ENCODE measurements at places on chromosomes 11 and 22.

DNA sequence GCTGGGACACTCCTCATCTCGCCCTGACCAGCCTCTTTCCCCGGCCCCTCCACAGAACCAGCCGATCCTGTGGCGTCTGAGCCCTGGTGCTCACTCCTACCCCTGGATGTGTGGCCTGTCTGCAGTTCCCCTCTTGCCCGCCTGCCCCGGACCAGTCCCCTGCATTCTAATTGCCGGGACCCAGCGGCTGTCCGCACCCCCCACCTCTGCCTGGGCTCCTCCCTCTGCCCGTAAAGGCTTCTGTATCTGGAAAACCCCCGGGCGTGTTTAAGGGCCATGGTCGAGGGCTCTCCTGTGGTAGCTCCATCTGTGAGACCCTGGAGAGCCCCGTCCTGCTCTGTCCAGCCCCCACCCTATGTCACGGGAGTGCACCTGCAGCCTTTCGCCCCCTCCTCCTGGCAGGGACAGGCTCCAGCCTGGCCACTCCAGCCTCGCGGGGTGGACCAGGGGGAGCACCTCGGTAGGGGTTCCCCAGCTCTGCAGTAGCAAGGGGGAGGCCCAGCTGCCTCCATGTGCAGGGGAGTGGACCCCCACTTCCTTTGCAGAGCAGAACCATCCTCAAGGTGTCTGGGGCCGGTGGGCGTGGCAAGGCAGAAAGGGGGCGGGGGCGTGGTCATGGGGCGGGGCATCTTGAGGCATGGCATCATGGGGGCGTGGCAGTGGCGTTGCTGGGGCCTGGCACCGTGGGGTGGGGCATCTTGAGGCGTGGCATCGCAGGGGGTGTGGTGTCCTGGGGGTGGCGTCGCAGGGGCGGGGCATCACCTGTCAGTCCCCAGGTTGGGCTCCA lies 430.4 kb downstream of the TBC1D22A start:
- DNase-seq: no peak

- DNase-seq: no peak
Observed at GRCh38 chr11:82899957-82900276, 313 bp downstream of the PRCP start.

DNA sequence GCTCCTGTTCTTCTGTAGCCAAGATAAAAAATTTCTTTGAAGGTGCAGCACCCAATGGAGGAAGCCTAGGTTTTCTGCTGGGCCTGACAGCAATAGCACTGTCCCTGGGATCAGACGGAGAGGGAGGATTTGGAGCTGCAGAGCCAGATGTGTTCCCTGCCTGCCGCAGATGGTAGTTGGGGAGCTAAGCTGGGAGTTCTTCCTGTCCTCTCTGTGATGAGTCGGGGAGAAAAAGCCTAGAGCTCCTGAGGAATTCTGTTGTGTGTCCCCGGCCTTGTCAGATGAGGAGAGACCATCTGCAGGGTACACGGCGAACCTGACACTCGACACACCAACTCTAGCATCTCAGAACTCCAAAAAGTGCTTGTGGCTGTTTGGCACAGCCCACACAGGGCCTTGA lies 103.8 kb upstream of the CRYBB3 start:
- DNase-seq: no peak

GRCh38 chr11:117315285-117316196 lies 515 bp downstream of the BACE1 start:
- no peak for DNase-seq

- no peak for DNase-seq
Observed at GRCh38 chr11:31995032-31995431, 95.8 kb upstream of the RCN1 start.

DNA sequence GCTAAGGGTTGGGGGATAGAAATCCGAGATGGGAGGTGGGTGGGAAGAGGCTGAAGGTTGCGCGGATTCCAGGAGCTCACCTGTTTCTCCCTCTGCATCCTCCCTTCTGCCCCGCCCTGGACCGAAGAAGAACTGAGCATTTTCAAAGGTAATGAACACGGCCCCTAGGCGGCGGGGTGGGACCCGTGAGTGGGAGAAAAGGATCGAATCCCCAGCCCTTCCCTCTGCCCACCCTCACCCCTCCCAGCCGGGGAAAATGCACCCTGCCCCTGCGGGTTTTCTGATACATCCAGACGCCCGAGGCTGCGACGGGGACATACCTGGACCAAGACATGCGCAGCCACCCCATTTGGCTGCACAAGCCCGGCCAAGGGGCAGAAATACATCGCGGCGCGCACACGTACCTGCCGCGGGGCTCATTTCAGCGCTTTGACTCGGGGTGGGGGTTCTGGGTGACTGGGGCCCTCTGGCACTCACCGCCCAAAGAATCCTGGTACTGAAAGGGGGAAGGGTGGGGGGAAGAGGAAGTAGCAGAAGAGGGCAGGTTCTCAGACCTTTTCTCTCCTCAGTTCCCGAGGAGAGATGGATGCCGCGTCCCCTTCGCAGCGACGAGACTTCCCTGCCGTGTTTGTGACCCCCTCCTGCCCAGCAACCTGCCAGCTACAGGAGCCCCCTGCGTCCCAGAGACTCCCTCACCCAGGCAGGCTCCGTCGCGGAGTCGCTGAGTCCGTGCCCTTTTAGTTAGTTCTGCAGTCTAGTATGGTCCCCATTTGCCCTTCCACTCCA lies 6.0 kb downstream of the VSIG2 start:
- no peak for DNase-seq

DNA sequence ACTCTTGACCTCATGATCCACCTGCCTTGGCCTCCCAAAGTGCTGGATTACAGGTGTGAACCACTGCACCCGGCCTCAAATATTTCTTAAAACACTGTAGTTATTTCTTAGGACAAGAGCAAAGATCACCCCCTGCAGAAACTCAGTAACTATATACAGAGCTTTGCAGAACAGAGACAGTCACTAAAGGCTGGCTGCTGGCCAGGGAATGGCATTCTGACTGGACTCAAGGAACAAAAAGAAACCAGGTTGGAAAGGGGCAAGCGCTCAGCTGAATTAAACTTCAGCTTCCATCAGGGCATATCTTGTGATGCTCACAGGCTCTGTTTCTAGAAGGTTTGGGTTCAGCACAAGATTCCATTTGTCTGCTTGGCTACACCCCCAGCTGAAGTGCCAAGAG lies 95.8 kb downstream of the ADAMTS15 start:
- no peak for DNase-seq

DNA sequence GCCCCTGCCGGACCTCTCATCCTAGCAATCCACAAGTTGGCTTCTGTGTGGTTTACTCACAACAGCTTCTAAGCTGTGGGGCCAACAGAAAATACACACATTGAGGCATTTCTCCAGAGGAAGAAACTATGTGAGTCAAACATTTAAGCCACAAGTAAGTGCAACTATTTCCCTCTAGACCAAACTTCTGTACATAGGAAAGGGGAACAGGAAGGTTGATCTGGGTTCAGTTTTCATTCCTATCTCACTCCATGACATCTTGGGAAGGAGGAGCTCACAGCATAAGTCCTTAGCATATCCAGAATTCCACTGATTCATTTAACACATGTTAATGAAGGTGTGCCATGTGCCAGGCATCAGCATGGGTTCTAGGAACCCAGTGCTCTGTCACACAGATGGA lies 72.8 kb upstream of the PICALM start:
- DNase-seq: no peak

- DNase-seq: no peak
Observed at GRCh38 chr11:33296695-33297094, 39.5 kb downstream of the HIPK3 start.

DNA sequence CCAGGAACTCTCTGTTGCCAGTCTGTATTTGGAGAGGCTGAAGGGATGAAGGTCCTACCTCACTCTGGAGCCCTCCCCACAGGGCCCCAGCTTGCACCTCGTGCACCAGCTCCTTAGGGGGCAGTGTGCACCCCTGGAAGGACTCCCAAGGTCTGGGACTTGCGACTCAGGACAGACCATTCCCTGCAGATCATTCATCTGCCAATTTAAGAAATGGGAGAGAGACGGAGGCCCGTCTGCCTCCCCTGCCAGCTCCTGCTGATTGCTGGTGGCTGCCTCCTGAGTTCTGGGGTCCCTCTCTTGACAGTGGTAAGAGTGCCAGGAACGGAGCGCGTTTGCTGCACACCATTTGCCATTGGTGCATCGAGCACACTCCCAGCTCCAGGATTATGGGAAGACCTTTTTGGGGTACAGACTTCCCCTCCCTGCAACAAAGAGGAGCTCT lies 27.4 kb upstream of the MALAT1 start:
- no peak for DNase-seq

- DNase-seq: no peak
Observed at GRCh38 chr11:40797981-40798380, 661.5 kb downstream of the LRRC4C start.

- no peak for DNase-seq
Observed at GRCh38 chr11:112651386-112651785, 309.8 kb upstream of the NCAM1 start.

DNA sequence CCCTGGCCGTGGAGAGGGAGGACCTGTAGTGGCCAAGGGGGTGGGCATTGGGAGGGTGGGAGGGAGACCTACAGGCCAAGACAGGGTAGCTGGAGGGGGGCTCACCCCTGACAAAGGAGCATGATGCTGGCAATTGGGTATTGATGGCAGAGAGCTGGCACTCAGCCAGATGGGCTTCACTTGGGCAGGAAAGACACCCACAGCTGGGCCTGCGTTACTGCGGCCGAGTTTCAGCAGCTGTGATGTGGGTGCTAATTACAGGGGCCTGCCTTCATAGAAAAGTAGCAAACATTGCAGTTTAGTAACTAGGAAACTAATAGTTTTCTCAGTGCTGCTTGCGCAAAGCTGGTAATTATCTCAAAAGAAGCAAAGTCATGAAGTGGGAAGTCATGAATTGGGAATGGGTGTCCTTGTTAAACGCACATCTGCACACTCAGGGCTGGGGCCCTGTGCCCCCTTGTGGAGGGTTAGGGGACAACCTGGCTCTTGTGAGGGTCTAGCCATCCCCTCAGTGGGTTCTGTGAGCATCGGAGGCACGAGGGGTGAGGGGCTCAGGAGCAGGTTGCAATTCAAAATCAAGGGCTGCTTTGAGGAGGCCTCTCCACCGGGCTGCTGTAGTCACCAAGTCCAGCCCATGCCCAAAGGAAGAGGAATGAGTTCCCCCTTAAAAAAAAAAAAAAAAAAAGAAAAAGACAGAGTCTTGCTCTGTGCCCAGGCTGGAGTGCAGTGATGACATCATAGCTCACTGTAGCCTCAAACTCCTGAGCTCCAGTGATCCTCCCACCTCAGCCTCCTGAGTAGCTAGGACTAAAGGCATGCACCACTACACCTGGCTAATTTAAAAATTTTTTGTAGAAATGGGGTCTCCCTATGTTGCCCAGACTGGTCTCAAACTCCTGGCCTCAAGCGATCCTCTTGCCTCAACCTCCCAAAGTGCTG lies 24.4 kb upstream of the TXNRD2 start:
- DNase-seq: peak; percentile 83

- no peak for DNase-seq
Observed at GRCh38 chr11:61514050-61514917, 5.7 kb downstream of the LRRC10B start.

DNA sequence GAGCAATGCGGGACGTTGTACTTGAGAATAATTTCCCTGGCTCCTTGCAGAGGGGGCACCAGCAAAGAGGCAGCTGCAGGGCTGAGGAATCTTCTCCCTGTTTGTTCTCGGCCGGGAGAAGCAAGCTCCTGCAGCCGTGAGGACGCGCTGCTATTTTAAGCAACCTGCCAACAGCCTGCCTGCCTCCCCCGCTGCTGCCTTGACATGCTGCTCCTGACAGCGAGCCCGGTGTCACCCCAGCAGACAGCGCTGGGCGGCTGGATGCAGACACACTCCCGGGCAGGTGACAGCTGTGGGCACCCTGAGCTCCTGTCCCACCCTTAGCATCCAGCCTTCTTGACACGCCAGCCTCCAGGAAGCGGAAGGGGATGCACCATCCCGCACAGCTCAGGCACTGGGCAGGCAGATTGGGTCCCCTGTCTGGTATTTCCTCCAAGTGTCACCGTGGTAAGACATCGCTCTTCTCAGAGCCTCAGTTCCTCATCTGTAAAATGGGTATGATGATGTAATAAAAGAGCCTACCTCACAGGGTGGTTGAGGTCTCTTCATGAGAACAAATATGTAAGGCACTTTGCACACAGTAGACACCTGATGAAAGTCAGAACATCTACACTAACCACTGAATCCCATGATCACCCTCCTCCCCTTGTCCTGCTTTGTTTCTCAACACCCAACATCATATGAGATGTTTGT lies 530.6 kb downstream of the MN1 start:
- no peak for DNase-seq

GRCh38 chr22:48071828-48072227 lies 1309.4 kb downstream of the TBC1D22A start:
- no peak for DNase-seq

DNA sequence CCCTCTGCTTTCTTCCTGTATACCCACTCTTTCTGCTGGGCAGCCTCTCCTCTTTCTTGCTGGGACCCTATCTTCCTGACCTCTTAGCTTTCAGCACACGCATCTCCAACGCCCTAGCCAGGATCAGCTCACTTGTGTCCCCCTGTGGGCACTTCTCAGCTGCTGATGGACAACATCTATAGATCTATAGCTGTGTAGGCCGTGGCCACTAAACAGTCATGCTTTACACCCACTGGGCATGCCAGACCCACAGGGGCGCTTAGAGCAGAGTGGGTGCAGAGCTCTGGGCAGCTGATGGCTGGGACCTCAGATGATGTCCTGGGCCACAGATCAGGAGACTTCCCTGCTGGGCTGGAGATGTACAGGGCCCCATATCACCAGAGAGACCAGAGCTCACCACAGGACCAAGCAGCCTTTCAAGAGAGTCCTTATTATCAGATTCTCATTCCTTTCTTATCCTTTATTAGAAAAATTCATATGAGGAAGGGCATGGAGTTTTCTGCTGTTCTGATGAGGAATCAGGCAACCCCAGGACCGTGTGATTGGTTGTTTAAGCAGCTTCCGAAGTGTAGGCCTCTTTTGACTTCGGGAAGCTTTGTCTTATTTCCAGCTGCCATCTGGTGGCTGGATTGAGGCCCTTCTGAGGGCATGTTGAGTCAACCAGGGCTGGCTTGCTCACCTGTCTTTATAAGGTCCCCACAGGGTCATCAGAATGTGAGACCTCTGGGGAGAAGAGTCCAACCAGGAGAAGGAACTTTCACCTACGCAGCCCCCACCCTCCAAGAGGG lies 60.5 kb downstream of the OSBP2 start:
- DNase-seq: peak; percentile 16

DNA sequence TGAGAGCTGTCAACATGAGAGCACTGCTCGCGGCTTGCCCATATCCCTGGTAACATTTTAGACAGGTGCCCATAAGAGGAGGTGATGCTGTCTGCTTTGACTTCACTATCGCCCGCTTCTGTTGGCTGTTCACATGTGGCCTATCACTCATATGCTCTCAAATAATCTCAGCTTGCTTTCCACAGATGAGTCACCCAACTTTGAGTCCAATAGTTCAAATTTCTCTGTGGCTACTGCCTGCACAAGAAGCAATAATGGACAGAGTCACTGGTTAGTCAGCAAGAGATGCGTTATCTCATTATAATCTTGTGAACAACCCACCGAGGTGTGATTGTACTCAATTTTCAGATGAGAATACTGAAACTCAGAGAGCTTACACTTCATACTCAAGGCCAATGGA lies 1714.1 kb downstream of the LRRC4C start:
- DNase-seq: no peak

GRCh38 chr11:94588366-94588942 lies 21.3 kb downstream of the PIWIL4 start:
- no peak for DNase-seq

- DNase-seq: no peak
Observed at GRCh38 chr11:20600020-20600346, 575 bp downstream of the SLC6A5 start.

All from NCI-H2227 treated with DMSO at 0.1 percent for 48 hours (cell line).